Activated T-cell treated with anti-CD3 and anti-CD28 coated beads for 1 hour (primary cell): ENCODE measurements at places on chromosomes 2 and 18.

DNA sequence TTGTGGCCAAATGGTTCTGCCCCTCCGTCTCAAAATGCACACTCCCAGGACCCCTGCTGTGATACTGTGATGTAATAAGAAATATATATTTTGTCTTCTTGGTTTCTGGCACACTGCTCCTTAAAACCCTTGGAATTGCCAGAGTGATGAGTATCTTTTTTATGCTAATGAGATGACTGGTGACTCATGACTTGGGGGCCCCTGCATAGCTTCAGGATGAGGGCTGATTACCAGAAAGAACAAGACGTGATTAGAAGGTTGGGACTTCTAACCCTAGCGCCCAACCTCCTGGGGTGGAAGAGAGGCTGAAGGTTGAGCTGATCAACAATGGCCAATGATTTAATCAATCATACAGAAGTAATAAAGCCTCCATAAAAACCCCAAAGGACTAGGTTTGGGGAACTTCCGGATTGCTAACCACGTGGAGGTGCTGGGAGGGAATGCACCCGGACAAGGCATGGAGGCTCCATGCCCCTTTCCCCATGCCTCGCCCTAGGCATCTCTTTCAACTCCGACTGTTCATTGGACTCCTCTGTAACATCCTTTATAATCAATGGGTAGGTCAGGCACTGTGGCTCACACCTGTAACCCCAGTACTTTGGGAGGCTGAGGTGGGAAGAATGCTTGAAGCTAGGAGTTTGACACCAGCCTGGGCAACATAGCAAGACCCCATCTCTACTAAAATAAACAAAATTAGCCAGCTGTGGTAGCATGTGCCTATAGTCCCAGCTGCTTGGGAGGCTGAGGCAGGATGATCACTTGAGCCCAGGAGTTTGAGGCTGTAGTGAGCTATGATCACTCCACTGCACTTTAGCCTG, 89.1 kb downstream of the HS1BP3 start:
- no peak for DNase-seq

DNA sequence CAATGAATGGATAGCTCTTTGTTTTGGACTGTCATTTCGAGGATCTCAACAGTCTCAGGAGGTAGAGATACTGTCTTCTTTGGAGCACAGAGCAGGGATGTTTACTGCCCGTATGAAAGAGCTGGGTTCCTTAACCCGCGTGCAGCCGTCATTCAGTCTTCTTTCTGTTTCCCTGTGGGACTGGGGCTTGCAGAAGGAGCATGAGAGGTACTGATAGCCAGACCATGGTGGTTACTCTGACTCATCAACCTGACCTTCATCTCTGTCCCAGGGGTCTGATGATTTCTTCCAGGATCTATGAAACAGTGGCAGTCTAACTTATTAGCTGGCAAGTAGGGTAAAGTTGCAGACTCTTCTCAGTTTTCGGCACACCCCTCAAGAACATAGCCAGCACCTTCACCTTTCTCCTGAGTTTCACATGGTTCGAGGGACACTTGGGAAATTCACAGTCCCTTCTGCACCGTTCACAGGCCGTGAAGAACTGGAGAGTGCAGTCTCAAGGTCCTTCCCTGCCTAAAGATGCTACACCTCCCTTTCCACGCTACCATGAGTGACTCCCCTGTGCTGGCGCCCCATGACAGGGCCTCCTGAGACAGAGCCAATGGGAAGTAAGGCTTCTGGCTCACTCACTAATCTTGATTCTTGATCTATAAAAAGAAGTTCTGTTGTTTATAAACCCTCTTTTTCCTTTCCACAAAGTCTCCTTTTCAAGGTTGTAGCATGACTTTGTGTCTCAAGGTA, 226.2 kb downstream of the MC4R start:
- no peak for DNase-seq

DNA sequence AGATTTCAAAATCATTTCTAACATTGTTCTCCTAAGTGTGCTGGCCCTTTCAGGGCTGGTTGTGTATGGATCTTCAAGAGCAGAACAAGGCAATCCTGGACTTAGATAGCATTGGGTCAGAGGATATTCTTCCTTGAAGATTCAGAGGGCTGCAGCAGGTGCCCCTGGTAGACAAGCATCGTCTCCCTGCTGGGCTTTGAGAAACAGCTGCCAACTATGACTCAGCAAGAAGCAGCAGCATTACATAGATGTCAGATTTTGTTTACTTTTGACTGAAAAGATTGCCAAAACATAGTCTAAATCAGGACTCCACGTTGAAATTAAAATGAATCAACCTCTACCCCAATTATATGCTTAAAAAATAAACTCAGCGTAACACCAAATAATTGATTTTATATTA, 618.8 kb downstream of the SOCS6 start:
- no peak for DNase-seq

- DNase-seq, result no peak
These were observed 3.6 kb downstream of the ACP1 start for GRCh38 chr2:268323-268722.

DNA sequence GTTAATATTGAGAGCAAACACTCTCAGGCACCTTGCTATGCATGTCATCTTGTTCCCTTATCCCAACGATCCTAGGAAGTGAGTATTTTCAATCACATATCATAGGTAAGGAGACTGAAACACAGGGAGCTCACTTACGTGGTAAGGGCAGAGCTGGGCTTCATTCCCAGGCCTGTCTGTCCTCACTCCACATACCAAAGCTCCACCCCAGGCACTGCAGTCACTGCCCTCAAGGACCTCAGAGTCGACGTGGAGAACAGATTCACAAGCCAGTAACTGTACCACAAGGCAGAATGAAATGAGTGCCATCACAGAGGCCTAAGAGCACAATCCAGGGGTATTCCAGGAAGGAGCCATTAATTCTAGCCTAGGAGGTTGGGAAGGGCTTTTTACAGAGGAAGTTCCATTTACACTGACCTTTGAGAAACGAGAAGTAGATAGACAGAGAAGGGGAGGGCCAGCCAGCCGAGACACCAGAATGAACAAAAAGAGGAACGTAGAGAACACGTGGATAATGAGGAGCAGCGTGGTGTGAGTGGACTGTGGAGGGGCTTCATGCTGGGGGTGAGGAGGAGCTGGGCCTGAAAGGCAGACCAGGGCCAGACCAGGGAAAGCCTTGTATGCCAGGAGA, 48.6 kb downstream of the KIAA2012 start:
- no peak for DNase-seq
